ENCODE measurements at places on chromosomes 6 and 20.

DNA sequence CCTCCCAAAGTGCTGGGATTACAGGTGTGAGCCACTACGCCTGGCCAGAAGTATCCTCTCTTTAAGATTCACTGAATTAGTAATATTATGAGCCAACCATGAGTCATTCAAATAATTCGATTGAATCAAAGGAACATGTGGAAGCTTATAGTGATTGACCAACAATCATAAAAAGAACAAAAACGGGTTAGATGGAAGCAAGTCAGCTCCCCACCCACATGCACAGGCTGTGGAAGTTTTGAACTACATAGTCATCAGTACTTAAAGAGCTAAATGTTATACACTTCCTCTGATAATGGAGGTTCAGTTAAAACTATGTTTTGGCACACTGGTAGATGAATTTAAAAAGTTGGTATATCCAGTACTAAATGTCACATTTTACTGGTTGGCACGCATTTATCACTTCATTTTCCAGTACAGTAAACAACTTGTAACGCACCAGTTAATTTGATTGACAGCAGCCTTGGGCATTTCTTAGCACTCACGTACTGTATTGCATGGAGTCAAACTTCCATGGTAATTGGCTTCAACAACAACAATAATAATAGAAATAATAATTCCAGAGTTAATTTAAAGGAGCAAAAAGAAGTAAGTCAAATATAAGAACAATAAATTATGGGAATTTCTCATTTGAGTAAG is 1107.3 kb upstream of the MAP3K7 start:
- DNase-seq = no peak

GRCh38 chr6:132607544-132608233 is 16.4 kb downstream of the TAAR2 start:
- DNase-seq = no peak

DNA sequence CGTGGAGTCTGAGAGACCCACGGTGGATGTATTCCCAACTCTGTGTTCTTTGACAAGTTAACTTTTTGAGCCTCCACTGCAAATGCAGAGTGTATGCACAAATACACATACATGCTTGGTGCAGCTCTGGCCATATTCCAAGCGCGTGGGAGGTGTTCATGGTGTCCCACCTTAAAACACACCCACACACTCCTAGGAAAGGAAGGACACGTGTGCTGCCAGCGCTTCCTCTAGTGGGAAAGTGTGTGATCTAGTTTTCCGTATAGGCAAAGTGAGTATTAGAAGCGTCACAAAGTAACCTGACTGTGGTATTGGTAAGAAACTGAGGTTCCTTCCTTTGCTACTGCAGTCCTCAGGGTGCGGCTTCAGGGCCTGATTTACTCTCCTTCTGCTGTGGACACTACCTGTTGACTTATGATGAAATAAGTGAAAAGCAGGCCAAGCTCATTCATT is 36.0 kb upstream of the MPC1 start:
- no peak for DNase-seq

DNA sequence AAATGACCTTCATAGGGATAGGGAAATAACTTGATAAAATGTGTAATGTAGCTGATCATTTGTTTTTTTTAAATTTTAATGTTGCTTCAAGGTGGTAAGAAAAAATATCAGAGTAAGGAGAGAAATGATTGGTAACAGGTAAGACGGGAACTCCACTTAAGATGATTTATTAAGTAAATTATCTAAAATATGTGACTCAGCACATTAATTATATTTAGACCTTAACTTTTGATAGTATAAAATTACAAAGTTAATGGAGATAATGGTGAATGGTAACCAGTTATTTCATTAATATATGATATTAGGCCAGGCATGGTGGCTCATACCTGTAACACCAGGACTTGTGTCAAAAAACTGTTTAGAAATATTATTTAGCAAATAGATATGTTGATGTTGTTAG is 10.2 kb downstream of the BEND6 start:
- no peak for DNase-seq

- no peak for DNase-seq
These were observed 57.8 kb upstream of the TAB2 start for GRCh38 chr6:149259753-149260152.

DNA sequence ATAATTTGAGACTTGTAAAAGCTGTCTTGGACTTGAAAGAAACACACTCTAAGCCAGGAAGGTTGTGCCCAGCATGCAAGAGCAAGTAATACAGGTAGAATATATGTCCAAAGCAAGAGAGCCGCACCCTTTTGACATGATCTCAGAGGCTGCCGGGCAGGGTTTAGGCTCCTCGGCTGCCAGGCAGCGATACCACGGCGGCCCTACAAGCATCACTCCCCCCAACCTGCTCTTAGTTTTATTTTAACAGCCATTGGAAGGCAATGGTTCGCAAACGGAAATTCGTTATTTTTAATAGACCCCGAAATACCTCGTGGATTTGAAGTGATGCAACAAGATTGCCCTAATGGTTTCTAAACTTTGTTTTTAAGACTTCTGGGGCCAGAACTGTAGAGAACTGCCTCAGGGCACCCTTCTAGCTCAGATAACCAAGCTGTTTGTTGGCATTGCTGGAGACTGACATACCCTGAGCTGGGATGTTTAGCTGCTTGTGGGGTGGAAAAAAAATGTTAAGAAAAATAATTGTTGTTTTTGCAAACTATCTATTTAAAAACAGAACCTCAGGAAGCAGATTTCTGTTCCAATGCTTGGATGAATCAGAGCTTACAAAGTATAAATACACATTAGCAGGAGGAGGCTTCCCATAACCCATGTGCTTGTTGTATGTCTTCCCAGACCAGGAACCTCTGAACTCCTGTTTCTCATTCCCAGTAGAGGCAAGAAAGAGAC is 39.0 kb downstream of the JAG1 start:
- DNase-seq = no peak

- DNase-seq = no peak
These were observed 68.0 kb upstream of the TFB1M start for GRCh38 chr6:155382338-155382685.

DNA sequence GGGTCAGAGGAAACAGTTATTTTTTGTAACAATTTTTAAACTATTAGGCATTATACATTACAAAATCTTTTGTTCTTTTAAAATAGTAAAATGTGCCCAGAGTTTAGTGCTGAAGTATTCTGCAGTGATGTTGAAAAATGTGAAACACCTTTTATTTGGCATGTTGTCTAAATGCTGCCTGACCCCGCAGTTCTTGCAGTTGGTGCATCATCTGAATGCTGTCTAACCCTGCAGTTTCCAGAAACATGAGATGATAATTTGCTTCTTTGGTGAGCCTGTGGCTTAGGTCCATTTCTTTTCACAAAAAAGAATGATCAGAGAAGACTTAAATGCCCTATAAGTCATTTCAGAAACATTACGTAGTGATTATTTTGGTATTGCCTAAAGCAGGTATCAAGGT is 82.4 kb downstream of the RNF217 start:
- DNase-seq = no peak

- DNase-seq = no peak
These were observed 61.8 kb upstream of the MLN start for GRCh38 chr6:33865478-33866077.

DNA sequence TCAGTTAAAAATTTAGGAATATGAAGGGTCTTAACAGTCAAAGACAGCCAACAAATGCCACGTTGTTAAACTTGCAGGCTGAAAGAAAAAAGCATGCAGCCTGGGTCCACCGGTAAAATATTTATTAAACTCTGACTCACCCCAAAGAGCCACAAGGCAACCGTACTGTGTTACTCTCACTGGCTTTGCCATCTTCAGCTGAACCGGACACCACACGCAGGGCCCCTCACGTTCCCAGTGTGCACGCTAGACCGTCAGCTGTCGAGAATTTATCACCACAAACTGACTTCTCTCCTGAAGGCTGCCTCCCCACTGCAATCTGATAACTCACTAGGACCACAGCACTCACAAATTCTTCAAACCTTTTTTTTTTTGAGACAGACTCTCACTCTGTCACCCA is 30.7 kb downstream of the HUS1B start:
- no peak for DNase-seq

All from activated T-helper 9 cell treated with anti-CD3 and anti-CD28 coated beads, Interleukin-2, amount 50 U/mL, for 16 hours (primary cell).